ENCODE measurements at places on chromosomes 12 and 14. TPM values are rescaled to one million over a fixed set of nuclear protein-coding genes. Genes with fewer than 3 reads are reported as not detected.

INHBE gene
- not detected for total RNA-seq

ANO4 gene
- not detected for total RNA-seq

MGST1 gene
- total RNA-seq: not detected

GRCh38 chr14:76129851-76130576 is 21.7 kb upstream of the GPATCH2L start:
- no peaks in the 10 kb centered on the region for H3K4me1 ChIP-seq
- no peak overlapping the region for H3K27ac ChIP-seq
- H3K36me3 ChIP-seq: no peaks in the 10 kb centered on the region

- no peak for DNase-seq
- H3K36me3 ChIP-seq: no peaks in the 10 kb centered on the region
- H3K4me1 ChIP-seq: no peaks in the 10 kb centered on the region
- no peak overlapping the region for H3K27ac ChIP-seq
- no peak overlapping the region for H3K4me3 ChIP-seq
Measured at GRCh38 chr12:49487605-49488004, 51.2 kb upstream of the KCNH3 start.

GRCh38 chr12:91317306-91317705 is 134.7 kb upstream of the DCN start:
- no peaks in the 10 kb centered on the region for H3K4me1 ChIP-seq
- no peak overlapping the region for H3K4me3 ChIP-seq
- no peak for DNase-seq
- H3K36me3 ChIP-seq: no peaks in the 10 kb centered on the region
- no peak overlapping the region for H3K27ac ChIP-seq

DNA sequence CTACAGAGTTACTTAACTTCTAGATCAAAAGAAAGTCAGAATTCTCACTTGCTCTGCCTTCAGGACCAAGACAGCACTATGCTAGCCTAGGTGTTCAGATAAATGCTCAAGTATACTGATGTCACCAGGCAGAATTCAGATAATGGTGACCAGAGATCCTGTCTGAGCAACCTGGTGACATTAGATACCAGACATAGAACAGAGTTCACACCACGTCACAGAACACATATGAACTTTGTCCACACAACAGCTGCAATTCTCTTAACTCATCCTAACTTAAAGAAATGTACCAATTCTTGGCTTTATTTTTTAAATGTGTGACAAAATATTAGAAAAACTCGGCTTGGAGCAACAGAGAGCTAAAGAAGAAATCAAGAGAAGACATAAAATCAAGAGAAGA is 58.1 kb downstream of the GCH1 start:
- H3K36me3 ChIP-seq: peaks cover 37% of the 10 kb centered on the region
- no peaks in the 10 kb centered on the region for H3K4me1 ChIP-seq
- no peak overlapping the region for H3K27ac ChIP-seq
- no peak for DNase-seq

GRCh38 chr12:96249196-96250118 is 55.3 kb downstream of the ELK3 start:
- H3K4me1 ChIP-seq: peaks cover 47% of the 10 kb centered on the region
- no peak for DNase-seq
- H3K4me3 ChIP-seq: no peak overlapping the region
- H3K27ac ChIP-seq: no peak overlapping the region

GRCh38 chr12:115517913-115518312 is 759.6 kb downstream of the MED13L start:
- no peak overlapping the region for H3K4me3 ChIP-seq
- H3K27me3 ChIP-seq: no peaks in the 10 kb centered on the region
- no peaks in the 10 kb centered on the region for H3K36me3 ChIP-seq
- no peak overlapping the region for H3K27ac ChIP-seq
- H3K4me1 ChIP-seq: no peaks in the 10 kb centered on the region

- no peaks in the 10 kb centered on the region for H3K4me1 ChIP-seq
- DNase-seq: no peak
- no peaks in the 10 kb centered on the region for H3K27me3 ChIP-seq
- H3K36me3 ChIP-seq: no peaks in the 10 kb centered on the region
- H3K27ac ChIP-seq: no peak overlapping the region
Measured at GRCh38 chr14:84456946-84457345, 1073.0 kb upstream of the FLRT2 start.

Data from CD4-positive, alpha-beta T cell (primary cell).